ENCODE measurements at places on chromosomes 13 and 19. TPM values are rescaled to one million over a fixed set of nuclear protein-coding genes. Genes with fewer than 3 reads are reported as not detected.

The ALDH16A1 gene
- 23.2 TPM for total RNA-seq

The C19orf85 gene
- not detected for total RNA-seq

The ZNF799 gene
- 2.0 TPM for total RNA-seq

The EPSTI1 gene
- 0.25 TPM for total RNA-seq

The DAND5 gene
- total RNA-seq, result not detected

The ZIM2 gene
- not detected for total RNA-seq

The KLK12 gene
- total RNA-seq, result not detected

The ZNF730 gene
- not detected for total RNA-seq

The ZNF723 gene
- not detected for total RNA-seq

The CDC42EP5 gene
- not detected for total RNA-seq

Measured in A549 treated with Hydrocortisone at 1 μM for 4 hours (cell line).